ENCODE measurements at places on chromosomes 5 and 9. TPM values are rescaled to one million over a fixed set of nuclear protein-coding genes. Genes with fewer than 3 reads are reported as not detected.

Gene HRH2
- total RNA-seq, result 34.5 TPM

Gene LCP2
- total RNA-seq, result 315 TPM

Gene FOXD4L6
- 0.10 TPM for total RNA-seq

Gene MOCS2
- 29.0 TPM for total RNA-seq

Gene PRDM9
- not detected for total RNA-seq

Gene CNTFR
- not detected for total RNA-seq

Gene IRX2
- not detected for total RNA-seq

Gene ZFP2
- 0.48 TPM for total RNA-seq

Gene OR1Q1
- total RNA-seq, result not detected

Gene NPR2
- total RNA-seq, result 8.6 TPM

Gene CACFD1
- total RNA-seq, result 1.6 TPM

Gene SLC34A3
- not detected for total RNA-seq

Gene BICD2
- 30.2 TPM for total RNA-seq

Gene BAAT
- total RNA-seq, result not detected

Gene WNT8A
- not detected for total RNA-seq

Gene MARVELD2
- total RNA-seq, result 0.46 TPM

Gene FKTN
- total RNA-seq, result 10.9 TPM

Gene HNRNPA0
- 30.7 TPM for total RNA-seq

Gene GABRA6
- total RNA-seq, result not detected

Gene CDKN2B-AS1
- total RNA-seq, result 6.6 TPM

Gene C5orf24
- 28.2 TPM for total RNA-seq

Gene SPATA31D4
- not detected for total RNA-seq

Gene PCDHGA3
- total RNA-seq, result not detected

Gene CBY3
- 0.31 TPM for total RNA-seq

Gene SOX30
- 0.12 TPM for total RNA-seq

Gene TAF7
- total RNA-seq, result 73.7 TPM

Gene ACOT12
- total RNA-seq, result not detected
